ENCODE measurements at places on chromosomes 4 and X. TPM values are rescaled to one million over a fixed set of nuclear protein-coding genes. Genes with fewer than 3 reads are reported as not detected.

The MTM1 gene
- total RNA-seq: 2.4 TPM

The TLR10 gene
- total RNA-seq: not detected

The TMPRSS11D gene
- not detected for total RNA-seq

The AREG gene
- 30.6 TPM for total RNA-seq

The MAP3K15 gene
- total RNA-seq: 0.70 TPM

DNA sequence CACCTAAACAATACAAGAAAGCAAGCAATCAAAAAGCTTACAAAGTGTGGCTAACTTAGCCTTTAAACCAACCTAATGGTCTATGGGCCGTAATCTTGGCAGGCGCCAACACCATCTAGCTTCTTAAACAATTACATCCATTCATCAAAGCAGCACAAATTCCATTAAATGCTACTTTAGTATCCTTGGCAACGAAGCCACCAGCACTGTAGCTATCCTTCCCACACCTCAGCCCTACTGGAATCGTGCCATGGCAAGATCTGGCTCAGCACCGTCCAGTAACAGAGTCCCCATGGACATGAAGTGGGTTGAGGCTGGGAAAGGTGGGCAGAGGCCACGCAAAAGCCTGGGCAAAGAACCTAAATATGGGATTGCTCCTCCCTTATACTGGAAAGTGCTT, 91.6 kb upstream of the MAP3K15 start:
- DNase-seq: no peak

The HELT gene
- not detected for total RNA-seq

The MAGEA6 gene
- total RNA-seq: not detected

DNA sequence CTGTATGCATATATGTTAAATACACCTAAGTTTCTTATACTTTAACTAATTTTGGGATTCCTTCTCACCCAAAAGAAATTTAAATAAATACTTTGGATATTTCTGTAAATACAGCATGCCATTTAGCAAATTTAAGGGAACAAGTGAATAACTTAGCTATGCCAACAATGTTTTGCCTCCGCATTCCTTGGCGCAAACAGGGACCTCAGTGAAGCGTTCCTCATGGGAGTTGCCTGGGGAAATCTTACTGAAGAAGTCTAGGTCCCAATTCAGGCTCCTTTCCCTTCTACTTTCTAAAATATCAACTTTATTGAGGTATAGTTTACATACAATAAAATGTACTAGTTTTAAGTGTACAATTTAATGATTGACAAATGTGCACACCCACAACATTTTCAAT, 25.0 kb downstream of the COL4A5 start:
- DNase-seq: no peak

GRCh38 chr4:8493484-8493883, 52.9 kb downstream of the TRMT44 start:
- DNase-seq: no peak

The IL2RG gene
- total RNA-seq: not detected

DNA sequence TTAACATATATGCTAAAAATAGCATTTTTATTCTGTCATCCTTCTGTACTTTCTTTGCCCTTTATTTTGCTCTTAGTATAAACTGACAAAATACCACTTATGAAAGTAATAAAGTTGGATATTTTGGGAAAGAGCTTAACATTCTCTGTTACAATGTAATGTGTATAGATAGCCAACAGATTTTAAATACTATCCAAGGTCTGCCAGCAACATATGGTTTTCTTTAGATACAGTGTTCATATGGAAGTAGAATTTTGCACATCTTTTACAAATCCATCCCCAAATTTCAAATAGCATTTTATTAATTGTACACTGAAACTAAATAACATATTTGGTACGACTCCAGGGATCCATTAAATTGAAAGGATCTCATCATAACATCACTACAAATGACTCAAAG, 268.6 kb upstream of the PCDH18 start:
- DNase-seq: no peak

The PNCK gene
- total RNA-seq: not detected

The C4orf36 gene
- total RNA-seq: 5.6 TPM

- DNase-seq: no peak
These were observed 133.3 kb upstream of the RAI2 start for GRCh38 chrX:17994429-17994828.

GRCh38 chrX:71556036-71556435, 22.2 kb upstream of the GCNA start:
- peak; percentile 81 for DNase-seq

- DNase-seq: no peak
These were observed 220.2 kb downstream of the SOWAHB start for GRCh38 chr4:76677571-76678326.

- DNase-seq: no peak
These were observed 111.3 kb downstream of the CBLL2 start for GRCh38 chrX:22383988-22384387.

The MAGEA11 gene
- total RNA-seq: not detected

The GIMD1 gene
- total RNA-seq: not detected

The GAGE12J gene
- total RNA-seq: not detected

The TCEAL2 gene
- not detected for total RNA-seq

The STATH gene
- not detected for total RNA-seq

DNA sequence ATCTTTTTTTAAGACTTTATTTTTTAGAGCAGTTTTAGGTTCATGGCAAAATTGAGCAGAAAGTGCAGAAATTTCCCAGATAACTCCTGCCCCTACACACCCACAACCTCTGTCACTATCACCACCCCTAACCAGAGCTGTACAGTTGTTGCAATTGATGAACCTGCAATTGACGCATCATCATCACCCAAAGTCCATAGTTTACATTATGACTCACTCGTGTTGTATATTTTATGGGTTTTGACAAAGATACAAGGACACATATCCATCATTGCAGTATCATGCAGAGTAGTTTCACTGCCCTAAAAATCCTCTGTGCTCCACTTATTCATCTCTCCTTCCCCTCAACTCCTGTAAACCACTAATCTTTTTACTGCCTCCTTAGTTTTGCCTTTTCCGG, 34.5 kb upstream of the WAS start:
- DNase-seq: no peak

The POU4F2 gene
- total RNA-seq: not detected

The HTRA3 gene
- total RNA-seq: not detected

The CENPVL3 gene
- total RNA-seq: not detected

DNA sequence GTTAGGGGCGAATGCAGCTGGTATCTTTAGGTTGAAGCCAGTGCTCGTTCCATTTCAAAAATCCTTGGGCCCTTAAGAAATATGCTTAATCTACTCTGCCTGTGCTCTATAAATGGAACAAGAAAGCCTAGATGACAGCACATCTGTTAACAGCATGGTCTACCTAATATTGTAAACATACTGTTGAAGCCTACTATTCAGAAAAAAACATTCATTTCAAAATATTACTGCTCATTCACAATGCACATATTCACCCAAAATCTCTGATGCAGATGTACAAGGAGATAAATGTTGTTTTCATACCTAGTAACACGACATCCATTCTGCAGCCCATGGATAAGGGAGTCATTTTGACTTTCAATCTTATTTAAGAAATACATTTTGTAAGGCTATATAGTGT, 106.6 kb downstream of the TBC1D19 start:
- DNase-seq: no peak

DNA sequence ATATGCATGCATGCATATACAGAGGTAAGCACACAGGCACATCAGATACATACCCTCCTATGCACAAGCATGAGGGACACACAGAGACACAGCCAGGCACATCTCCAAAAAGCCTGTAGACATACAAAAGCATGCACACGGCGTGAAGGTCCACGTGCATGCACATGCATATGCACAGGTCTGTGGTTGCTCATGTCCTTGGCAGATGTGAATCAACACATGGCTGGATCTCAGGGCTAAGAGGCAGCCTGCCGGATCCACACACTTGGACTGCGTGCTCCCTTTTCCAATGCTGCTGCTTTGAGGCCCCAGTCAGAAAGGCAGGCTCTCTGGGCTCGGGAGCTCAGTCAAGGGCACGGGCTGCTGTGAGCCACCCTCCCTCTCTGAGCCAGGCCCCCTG, 3.6 kb downstream of the STARD8 start:
- DNase-seq: no peak

DNA sequence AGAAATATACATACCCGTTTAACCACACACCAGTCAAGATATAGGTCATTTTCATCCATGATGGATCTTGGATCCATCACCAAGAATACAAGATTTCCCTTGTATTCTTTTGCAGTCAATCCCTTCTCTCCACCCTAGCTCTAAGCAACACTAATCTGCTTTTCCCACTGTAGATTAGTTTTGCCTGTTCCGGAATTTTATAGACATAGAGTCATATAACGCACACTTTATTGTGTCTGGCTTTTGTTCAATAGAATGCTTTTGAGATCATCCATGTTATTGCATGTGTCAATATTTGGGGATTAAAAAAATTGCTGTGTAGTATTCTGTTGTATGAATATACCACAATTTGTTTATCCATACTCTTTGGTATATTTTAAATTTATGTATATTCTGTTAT, 235.6 kb upstream of the BCOR start:
- DNase-seq: no peak

DNA sequence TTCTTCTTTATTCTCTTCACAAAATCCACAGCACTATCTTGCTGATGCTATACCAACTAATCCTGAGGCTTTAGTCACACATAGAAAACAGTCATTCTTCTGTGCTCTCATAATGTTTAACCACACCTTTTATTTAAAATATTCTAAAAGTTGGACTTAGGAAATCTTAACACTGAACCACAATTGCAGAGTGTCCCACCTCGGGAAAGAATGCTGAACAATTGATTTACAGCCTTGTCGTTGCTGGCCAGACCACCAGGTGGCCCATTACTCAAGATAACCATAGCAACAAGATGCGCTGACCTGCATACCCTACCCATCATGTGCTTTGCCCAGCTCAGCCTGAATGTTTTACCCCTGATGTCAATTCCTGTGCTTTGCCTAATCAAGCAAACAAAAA, 100.8 kb downstream of the ARSJ start:
- DNase-seq: peak; percentile 81

- DNase-seq: no peak
These were observed 535.9 kb downstream of the IQCM start for GRCh38 chr4:149279776-149280175.

- DNase-seq: peak; percentile 74
These were observed 33.2 kb upstream of the OCIAD2 start for GRCh38 chr4:48939785-48940184.

The FHIP1A gene
- total RNA-seq: 8.7 TPM

The TAF7L gene
- total RNA-seq: not detected

The OPHN1 gene
- total RNA-seq: 2.2 TPM

DNA sequence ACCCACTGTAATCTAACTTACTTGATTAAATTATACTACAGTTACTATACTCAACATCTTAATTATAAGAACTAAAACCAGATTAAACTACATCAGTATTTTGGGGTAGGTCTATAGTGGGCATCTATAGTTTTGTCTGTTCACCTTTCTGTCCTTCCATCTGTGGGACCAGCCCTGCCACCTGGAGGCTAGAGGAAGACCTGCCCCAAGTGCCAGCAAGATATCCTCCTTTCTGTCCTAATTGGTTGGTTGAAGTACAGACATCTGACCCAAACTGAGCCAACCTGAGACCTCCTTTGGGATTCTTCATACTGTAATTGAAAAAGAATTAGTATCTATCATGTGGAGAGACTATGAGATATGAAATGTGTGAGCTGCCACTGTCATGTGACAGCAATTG, 172.2 kb upstream of the TLL1 start:
- no peak for DNase-seq

DNA sequence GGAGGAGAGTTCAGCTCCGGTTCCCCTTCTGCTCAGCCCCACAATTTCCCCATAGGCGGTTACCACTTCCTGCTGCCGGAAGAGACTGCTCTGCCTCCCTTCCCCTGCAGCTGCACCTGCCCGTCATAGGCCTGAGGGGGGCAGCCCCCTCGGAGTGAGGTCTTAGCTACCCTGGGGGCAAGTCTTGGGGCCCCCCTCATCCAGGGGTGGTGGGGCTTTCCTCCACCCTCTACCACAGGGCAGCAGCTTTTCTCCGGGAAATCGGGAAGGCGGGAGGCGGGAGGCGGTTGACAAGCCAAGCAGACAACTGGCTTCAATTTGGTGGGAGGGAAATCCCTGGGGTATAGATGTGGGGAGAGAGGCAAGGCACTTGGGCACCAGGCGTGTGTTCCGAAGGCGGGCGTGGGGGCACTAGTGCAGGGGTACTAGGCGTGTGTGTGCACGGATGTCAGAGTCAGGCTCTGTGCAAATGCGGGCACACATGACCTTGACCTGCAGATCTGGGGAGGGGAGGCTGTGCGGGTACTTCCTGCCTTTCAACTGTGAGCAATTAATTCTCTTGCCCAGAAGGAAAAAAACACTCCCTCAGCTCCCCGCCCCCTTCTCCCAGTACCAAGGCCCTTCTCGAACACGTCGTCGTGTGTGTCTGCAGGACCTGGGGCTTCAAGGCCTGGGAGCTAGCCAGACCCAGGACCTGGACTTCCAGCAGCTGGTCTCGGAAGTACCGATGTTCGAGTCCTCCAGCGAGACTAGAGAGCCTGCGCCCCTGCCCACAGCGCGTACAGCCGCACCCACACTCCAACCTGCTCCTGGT, 1.0 kb upstream of the ARHGAP4 start:
- DNase-seq: no peak

GRCh38 chr4:48103483-48104139, 30.4 kb downstream of the TXK start:
- DNase-seq: no peak

GRCh38 chr4:185062606-185063005, 44.3 kb downstream of the HELT start:
- no peak for DNase-seq

GRCh38 chr4:183348706-183349659, 26.8 kb upstream of the CLDN24 start:
- peak; percentile 62 for DNase-seq

DNA sequence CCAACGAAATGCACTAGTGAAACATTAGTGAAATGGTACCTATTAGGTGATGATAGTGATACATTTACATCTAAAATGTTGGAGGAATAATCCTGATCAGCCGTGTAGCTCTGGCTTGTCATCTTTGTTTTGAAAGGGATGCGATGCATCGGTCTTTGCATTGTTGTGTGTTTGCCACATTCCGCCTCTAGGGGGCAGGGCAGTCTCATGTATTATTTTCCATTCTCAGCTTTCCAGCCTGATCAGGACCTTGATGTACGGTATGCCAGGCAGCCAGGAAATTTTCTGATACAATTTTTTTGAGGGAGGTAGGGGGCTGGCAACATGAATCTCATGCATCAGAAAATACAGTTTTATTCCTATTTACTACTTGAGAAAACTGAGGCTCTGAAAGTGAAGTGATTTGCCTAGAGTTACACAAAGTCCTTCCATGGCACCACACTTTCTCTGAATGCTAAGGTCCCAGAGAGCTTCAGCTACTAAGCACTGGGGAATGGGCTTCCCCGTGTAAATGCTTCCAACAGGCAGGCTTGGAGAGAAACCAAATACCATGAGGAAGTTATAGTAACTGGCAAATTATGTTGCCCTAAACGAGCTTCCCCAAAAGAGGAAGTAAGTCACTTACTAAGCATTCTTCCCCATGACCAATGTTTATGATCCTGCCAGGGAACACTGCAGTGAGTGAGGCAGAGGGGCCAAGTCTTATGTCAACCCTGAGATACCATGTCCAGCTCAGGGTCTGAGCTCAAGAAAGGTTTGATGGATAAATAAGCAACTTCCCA, 31.8 kb upstream of the IQSEC2 start:
- DNase-seq: peak; percentile 33

GRCh38 chr4:21009956-21010355, 309.7 kb downstream of the PACRGL start:
- DNase-seq: no peak

The CT45A3 gene
- total RNA-seq: not detected

The TEX13C gene
- total RNA-seq: not detected

GRCh38 chr4:123304151-123304964, 92.2 kb upstream of the SPRY1 start:
- DNase-seq: no peak

The BTK gene
- total RNA-seq: not detected
